ENCODE measurements at places on chromosomes 11 and 22.

- no peak for DNase-seq
These were observed 5.1 kb downstream of the GTPBP1 start for GRCh38 chr22:38710866-38711265.

DNA sequence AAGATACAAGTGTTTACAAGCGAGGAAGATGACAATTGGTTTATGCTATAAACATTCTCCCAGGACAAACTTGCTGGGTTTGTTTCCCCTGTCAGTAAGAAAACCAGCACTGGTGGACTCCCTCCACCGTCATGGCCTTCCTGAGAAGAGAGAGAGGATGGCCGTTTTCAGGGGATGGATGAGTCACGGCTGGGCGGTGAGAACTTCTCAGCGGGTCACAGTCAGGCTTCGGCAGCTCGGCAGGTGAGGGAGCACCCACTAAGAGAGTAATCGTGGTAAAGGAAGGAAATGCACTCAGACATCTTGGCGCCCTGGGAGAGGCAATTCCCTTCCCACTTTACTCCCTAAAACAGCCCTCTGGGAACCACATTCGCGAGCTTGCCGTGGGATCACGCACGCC lies 83.9 kb downstream of the NCAM1 start:
- no peak for DNase-seq

DNA sequence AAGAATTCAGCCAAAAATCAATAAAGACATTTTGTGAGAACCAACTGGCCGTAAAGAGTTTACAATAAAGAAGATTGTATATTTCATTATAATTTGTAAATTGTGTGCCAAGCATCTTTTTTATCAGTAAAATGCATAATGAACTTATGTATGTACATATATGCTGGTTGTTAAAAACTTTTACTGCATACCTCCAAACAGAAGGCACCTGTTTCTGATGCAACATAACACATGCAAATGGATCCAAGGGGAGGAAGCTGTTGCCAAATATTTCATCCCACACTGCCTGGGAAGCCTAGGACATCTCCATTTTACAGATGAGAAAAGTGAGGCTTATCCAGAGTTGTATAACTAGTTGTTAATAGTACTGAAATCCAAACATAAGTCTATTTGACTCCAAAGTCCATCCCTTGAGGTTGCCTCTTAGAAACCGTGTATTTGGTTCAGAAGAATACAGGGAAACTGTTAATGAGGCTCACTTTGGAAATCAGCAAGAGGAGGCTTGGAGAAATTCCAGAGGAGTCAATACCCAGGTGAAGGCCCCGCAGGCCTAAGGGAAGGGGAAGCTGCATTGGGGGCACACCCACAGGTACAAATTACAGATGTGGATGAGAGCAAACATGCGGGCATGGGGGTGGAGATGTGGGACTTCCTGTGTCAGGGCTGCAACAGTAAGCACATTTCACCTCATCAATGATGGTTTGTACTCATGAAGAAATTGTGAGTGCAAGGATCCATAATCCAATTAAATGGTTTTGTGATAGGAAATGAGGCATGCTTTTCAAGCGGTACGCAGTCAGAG lies 51.1 kb downstream of the RCN1 start:
- no peak for DNase-seq

DNA sequence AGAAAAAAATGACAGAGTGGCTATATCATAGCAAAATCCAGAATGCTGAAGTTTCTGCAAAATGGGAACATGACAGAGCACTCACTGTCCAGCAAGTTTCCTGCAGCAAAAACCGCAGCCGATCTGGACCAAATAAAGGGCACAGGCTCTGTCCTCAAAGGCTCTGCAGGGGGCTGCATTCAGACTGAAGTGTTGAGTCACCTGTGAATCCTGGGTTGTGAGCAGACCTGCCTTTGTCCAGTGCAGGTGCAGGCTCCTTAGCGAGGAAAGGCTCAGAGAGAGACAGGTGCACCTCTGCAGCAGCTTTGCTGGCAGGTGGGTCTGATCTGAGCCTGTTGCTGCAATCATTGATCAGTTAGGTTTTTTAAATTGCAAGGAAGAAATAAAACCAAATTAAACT lies 29.3 kb upstream of the NFAM1 start:
- DNase-seq, result no peak

DNA sequence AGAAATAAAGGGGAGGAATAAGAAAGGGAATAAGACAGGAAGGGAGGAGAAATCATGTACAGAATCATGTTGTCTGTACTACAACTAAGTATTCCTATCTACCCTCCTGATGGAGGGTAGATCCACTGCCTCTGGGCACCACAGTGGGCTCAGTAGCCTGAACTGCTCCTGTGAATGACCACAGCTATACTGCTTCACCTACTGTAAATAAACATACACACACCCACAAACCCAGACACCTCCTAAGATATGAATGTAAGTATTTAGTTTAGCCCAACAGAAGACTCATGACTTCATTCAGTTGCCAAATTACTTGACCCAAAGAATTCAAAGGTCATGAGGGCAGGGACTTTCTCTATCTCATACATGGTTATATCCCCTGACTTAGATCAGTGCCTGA lies 177.3 kb upstream of the C11orf58 start:
- DNase-seq, result no peak

DNA sequence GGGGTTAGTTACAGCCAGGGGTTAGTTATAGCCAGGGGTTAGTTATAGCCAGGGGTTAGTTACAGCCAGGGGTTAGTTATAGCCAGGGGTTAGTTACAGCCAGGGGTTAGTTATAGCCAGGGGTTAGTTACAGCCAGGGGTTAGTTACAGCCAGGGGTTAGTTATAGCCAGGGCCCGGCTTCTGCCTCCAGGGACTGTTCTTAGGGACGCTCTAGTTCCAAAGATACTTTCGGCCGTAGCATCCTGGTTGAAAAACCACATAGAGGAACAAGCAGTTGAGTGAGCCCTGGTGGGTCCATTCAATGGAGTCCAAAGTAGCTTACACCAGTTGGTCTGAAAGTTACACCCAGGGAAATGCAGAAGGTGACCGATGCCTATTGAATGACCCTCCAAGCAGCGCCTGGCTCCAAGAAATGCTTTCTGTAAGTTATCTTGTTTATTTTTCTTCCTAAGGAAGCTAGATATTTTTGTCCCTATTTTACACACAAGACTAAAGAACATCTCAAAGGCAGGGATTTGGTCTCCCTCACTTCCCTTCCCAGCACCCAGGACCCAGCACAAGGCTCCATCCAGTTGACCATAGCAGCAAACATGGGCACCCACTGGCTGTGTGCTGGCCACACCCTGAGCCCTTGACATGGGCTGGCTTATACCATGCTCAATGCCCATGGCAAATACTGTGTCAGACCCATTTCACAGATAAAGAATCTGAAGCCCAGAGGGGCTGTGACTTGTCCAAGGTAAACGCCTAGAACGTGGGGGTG lies 49.7 kb upstream of the SHISAL1 start:
- DNase-seq, result no peak

DNA sequence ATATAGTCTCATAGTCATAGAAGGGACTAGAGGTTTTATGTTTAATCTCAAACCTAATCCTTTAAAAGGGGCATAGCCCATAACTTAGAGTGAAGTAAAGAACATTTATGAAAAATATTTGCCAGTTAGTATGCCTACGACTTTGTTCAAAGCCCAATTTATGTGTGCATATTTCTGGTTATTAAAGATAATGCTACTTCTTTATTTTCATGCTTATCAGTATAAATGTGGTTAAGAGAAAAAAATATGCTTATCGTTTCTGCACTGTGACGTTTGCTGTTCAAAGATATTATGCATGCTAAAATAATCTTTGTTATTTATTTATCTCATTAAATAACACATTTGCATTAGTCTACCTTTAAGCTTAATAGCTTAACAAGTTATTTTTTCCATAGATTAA lies 343.9 kb downstream of the DYNC2H1 start:
- no peak for DNase-seq

DNA sequence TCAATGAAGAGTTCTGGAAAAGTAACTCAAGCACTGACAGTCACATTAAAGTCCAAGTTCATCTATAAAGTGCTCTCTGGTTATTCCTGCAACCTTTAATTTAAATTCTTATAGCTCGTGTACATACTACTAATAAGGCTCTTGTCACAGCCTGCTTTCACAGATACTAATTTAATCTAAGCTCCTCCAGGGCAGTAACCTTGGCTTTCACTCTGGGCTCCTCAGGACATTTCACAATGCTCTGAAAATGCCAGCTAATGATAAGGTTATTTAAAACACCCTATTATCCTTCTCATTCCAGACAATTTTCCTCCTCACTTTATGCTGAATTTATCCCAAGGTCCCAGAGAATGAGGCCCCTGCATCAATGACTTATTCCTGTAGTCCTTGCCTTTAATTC lies 242.7 kb upstream of the CCDC90B start:
- no peak for DNase-seq

DNA sequence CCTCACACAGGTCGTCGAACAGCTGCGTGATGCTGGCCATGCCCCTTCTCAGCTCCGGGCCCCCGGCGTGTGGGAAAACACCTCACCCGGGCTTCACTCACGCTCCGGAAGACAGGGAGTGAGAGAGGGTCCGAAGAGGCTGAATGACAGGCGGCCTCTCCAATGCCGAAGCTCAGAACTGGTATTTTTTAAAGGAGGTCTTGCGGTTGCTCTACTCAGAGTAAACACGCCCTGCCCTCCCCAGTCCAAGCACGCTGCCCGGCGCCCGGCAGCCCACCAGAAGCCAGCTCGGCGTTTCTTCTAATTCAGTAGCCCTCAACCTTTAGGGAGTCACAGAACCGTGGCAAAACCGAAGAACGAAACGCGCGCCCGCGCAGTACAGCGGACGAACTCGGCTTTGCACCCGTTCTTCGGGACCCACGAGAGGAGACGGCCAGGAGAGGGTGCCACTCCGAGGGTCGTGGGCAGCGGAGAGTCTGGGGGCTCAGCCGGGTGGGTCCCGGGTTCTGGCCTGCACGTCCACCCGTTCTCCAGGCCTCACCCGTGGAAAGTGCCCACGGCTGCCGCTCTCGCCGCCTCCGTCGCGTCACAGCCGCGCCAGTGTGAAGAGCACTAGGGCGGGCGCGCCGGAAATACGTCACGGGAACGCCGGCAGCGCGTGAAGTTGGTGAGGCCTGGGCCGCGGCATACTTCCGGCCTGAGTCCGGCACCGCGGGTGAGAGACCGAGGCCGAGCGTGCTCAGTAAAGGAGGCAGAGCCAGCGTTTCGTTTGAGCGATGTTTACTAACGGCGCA lies at the start of gene TUBGCP6:
Gene TUBGCP6 (minus strand): TSS at position 604 of the 794 bp plus-strand sequence. CDS start 564 bp downstream, at position 40.
- DNase-seq, result peak; percentile 89

DNA sequence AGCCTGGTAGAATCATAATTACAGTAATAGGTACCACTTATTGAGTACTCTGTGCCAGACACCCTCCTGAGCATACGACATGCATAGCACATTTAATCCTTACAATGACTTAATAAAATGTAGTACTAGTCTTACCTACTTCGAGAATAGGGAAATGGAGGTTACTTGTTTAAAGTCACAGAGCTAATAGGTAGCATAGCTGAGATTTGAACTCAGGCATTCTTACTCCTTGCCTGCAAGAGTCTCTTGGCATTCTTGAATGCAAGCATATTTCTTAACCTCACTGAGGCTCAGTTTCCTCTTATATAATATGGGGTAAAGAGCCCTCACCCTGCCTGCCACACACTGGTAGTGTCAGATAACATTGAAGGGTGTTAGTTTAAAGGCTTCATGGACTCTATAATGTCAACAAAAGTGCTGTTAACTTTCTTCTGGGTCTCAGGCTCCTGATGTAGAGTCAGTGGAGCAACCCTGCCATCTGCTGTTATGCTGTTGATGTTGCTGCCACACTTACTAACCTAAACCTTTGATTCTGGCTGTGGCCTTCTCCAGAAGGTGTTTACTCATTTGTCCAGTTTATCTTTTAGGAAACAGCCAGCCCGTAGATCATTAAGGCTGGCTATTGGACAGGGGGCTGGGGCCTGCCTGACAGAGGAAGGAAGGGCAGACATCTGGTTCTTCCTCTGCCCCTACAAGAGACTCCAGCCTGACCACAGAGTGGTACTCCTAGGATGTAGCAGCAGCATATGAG lies 18.9 kb downstream of the LIMK2 start:
- DNase-seq, result no peak

DNA sequence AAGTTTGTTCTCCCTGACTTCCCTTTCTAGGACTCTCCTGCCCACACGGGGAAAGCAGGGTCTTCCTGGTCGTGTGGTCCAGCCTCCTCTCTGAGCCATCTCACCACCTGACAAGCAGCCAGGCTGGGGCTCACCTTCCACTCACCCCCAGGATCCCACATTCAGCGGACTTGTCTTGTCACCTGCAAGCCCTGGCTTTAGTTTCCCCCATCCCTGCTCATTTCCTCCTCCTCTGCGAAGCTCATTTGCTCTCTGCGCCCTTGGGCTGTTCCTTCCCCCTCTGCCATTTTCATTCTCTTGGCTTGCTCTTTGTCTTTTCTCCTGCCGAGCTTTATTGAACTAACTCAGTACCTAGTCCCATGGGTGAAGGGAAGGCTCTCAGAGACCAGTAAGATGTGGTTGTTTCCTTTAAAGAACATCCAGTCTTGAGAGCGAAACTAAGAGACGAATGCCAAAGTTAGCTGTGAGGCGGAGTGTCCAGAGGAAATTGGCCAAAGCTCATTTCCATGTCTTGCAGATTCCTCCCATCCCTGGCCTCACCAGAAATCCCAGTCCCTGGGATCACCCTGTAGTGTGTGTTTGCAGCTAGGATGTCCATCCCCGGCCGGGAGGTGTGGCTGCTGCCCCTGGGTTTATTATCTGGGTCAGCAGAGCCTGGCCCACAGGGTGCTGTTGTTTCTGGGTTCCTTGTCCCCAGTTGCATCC lies 2.0 kb downstream of the ST14 start:
- DNase-seq, result no peak

DNA sequence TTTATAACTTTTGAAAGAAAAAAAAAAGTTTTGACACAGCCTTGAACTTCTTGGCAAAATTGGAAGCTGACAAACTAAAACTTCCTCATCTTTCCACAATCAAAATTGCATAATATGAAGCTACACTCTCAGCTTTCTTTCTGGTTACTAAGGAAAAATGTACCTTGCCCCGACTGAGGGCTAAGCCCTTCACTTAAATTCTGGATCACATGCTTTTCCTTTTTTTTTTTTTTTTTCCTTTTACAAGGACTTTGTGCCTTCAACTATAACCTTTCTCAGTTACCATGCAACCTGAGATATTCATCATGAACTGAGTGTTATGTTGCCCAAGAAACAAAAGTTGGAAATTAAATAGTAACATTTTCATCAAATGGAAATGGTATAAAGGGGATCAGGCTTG lies 188.5 kb upstream of the CARD18 start:
- DNase-seq, result no peak

DNA sequence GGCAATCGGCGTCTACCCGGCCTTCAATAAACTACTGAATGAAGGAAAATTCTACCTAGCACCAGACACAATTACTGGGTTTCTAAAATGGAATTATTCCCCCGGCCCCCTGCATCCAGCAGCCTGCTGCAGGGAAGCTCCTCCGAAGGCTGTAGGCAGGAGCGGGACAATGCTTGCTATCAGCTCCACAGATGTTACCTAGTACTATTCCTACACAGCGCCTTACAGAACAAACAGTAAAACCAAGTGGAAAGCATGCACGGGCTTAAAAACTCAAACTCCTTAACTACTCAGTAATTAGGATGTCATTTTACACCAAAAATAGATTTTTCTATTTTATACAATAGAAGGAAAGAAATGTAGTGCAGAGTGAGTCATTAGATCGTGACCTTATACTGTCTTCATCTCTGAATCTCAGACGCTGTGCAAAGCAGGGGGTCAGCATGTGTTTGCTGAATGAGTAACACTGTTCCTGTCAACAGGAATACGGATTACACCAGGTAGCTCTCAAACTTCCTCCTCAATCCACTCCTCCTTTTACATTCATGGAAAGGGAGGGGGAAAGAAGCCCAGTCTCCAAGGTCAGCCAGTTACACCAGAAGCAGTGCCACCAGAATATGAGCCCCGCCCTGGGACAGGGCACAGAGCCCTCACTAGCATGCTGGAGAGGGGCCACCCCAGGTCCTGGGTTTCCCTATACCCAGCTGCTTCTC lies 74.9 kb downstream of the PACSIN2 start:
- DNase-seq, result no peak
